OCI-LY7 (cell line): ENCODE measurements at places on chromosomes 1 and 21. TPM values are rescaled to one million over a fixed set of nuclear protein-coding genes. Genes with fewer than 3 reads are reported as not detected.

Gene ARHGEF2
- total RNA-seq = 133 and 139 TPM in 2 replicates

Gene KCNN3
- 44.5 and 50.8 TPM in 2 replicates for total RNA-seq

Gene OR2M4
- total RNA-seq = not detected in 2 replicates

Gene SCP2
- total RNA-seq = 75.5 and 77.1 TPM in 2 replicates

Gene COX20
- 26.3 and 28.3 TPM in 2 replicates for total RNA-seq

- no peak for DNase-seq
These were observed 63.2 kb downstream of the WNT9A start for GRCh38 chr1:227884370-227885134.

- no peak for DNase-seq
These were observed 104.3 kb downstream of the GPATCH2 start for GRCh38 chr1:217526636-217527035.

GRCh38 chr21:44884097-44884496, 10.6 kb upstream of the PTTG1IP start:
- DNase-seq = no peak

DNA sequence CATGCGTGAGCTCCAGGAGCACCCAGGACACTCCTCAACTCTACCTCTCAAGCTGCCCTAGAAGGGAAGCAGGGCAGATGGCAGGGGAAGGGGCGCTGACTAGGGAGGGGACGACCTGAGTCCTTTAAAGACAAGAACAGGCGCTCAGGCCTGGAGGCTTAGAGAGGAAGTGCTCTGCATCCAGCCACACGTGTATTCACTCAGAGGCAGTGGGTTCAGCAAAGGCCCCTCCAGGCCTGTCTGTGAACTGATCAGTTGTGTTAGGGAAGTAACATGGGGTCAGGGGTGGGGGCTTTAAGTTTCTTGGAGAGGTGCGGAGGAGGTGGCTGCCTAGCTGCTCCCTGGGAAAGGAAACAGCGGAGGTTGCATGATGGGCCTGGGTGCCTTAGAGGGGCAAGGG, 37.1 kb upstream of the ARF1 start:
- no peak for DNase-seq
